ENCODE measurements at places on chromosomes 16 and 17. TPM values are rescaled to one million over a fixed set of nuclear protein-coding genes. Genes with fewer than 3 reads are reported as not detected.

TBC1D3E gene
- not detected for polyA plus RNA-seq

KRT27 gene
- polyA plus RNA-seq: not detected

GRCh38 chr17:45429339-45430005, 3.2 kb downstream of the ARHGAP27 start:
- no peak for DNase-seq

GRCh38 chr17:55563363-55563762, 52.1 kb upstream of the SMIM36 start:
- no peak for DNase-seq

DNA sequence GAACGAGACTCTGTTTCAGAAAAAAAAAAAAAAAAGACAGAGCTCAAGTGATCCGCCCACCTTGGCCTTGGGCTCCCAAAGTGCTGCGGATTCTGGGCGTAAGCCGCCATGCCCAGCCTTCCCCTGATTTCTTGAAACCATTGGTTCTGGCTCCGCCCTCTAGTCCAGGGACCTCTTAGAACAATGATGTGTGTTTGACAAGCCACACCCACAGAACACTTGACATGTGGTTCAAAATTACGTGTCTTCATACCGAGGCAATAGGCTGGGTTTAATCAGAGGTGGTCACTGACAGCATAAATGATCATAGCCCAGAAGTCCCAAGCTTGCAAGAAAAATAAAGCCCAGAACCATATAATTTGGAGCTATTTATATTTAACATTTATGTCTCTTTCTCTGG, 23.0 kb downstream of the KNOP1 start:
- DNase-seq: no peak

DNA sequence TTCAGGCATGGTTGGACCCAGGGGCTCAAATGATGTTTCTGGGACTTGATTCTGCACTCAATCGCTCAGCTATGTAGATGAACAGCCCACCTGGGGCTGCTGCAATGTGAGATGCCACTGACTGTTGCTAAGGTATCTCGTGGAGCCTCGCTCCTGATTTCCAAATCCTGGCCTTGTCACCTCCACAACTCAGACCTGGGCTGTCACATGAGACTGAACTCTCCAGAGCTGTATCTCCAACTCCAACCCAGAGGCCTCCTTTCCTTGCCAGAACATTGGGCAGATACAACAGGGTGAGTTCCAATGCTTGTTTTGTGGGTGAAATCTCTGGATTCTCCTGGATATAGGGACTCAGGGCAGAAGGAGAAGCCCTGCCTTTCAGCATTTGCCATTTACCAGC, 79.5 kb downstream of the GNAO1 start:
- no peak for DNase-seq

DNA sequence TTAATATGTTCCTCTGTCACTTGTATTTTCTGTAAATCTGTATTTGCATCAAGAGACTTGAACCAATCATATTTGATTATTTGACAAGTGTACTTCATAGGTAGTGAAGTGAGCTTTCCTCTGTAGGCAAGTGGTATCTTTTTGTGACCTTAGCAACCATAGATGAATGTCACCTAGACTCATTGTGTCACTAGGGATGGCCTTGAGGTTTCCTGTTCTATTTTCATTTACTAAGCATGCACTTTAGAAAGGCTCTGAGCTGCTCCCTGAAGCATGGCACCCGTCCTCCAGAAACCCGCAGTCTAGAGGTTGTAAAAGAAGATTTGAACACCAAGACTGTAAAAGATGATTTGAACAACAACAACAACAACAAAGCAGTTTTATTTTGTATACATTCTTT, 151.7 kb downstream of the PRKCB start:
- DNase-seq: no peak

DNA sequence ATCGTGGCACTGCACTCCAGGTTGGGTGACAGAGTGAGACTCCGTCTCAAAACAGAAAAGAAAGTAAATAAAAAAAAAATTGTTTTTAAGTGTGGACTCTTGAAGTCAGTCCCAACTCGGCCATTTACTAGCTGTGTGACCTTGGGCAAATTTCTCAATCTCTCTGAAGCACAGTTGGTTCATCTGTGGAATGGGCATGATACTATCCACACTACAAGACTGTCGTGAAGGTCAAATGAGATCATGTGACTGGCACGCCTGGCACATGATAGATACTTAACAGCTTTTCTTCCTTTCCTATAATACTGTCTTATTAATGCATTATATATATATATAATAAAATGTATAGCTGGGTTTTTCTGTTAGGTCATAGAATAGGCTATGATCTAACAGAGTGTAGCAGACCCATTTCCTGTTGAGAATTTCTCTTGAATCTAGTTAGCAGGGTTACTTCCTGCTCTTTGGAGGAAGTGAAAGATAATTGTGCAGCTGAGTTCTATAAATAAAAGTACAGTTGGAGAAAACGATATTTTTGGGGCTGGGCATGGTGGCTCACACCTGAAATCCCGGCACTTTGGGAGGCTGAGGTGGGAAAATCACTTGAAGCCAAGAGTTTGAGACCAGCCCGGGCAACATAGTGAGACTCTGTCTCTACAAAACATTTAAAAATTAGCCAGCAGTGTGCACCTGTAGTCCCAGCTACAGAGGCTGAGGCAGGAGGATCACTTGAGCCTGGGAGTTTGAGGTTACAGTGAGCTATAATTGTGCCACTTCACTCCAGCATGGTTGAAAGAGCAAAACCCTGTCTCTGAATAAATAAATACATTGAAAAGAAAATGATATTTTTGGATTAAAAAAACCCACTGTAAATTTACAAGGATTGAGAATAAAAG, 7.3 kb downstream of the MILR1 start:
- DNase-seq: no peak

DNA sequence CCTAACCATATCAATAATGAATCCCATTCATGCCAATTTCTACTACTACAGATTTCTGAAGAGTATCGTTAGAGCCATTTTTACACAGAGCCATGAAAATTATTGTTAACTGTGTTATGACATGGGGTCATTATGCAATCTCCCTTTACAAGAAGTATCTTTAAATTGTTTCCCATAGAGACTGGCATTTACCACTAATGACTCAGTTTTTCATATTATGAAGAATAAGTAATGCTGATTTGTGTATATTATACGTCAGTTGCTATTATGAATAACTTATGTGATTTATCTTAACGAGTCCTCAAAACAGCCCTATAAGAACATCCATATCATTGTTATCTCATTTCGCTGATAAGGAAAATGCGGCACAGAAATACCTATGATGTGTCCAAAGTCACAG, 173.8 kb downstream of the KCNJ2 start:
- DNase-seq: no peak

GPR142 gene
- polyA plus RNA-seq: 0.11 TPM

DNA sequence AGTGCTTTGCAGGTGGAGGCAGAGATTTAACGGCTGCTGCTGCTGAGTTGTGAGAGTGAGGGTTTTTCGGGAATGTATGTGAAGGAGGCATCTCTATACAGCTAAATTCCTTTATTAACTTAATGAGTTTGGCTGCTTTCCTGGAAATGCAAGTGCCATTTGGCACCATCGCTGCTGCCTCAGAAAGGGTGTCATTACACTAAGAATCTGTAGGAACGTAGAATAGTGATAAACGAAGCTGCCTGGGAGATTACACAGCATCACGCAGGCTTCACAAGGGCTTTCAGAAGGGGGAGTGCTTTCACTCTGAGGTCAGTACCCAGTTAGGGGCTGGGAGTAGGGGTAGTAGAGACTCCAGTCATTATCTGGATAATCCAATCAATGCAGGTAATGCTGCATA, 14.1 kb upstream of the NLRP1 start:
- DNase-seq: no peak

GRCh38 chr17:14201021-14201987, 35.4 kb downstream of the CDRT15 start:
- no peak for DNase-seq

Data from renal cortex interstitium (tissue), 15 donors.